ENCODE measurements at places on chromosomes 5 and 9. TPM values are rescaled to one million over a fixed set of nuclear protein-coding genes. Genes with fewer than 3 reads are reported as not detected.

- DNase-seq = no peak
Measured at GRCh38 chr9:124468061-124468740, 17.9 kb downstream of the ADGRD2 start.

DNA sequence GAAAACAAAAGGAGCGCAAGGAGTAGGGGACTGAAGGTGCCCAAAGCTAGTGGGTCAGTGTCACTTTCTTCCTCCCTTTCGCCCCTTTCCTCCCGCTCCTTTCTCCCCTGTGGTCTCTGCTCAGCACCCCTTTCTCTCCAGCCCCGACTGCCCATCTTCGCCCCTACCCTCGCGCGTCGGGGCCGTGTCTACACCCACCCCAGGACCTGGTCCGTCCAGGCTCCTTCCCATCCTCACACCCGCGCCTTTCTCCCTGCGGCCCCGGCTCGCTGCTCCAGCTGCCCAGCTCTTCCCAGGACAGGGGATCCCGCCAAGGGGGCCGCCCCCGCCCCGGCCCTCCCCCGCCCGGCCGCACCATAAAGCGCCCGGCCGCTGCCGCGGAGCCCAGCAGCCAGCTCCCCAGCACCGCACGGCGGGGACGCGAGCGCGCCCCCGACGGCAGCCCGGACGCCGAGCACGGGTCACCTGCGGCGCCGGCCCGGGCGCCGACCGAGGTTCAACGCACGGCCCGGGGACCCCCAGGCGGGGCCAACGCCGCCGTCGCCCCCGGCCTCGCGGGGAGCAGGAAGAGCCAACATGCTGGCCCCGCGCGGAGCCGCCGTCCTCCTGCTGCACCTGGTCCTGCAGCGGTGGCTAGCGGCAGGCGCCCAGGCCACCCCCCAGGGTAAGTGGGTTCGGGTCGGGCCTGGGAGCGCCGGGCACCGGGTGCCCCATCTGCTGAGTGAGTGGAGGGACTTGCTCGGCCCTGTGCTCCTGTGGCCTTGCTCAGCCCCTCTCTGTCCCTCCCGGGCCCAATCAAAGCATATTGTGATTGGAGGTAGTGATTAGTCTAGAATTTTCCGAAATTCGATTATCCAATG, at the start of gene THBS4:
THBS4 (plus strand) TSS at position 387 of the 860 bp plus-strand sequence; CDS start at position 577, 190 bp downstream.
- DNase-seq = no peak

- no peak for DNase-seq
Measured at GRCh38 chr9:2466703-2467102, 154.9 kb upstream of the VLDLR start.

DNA sequence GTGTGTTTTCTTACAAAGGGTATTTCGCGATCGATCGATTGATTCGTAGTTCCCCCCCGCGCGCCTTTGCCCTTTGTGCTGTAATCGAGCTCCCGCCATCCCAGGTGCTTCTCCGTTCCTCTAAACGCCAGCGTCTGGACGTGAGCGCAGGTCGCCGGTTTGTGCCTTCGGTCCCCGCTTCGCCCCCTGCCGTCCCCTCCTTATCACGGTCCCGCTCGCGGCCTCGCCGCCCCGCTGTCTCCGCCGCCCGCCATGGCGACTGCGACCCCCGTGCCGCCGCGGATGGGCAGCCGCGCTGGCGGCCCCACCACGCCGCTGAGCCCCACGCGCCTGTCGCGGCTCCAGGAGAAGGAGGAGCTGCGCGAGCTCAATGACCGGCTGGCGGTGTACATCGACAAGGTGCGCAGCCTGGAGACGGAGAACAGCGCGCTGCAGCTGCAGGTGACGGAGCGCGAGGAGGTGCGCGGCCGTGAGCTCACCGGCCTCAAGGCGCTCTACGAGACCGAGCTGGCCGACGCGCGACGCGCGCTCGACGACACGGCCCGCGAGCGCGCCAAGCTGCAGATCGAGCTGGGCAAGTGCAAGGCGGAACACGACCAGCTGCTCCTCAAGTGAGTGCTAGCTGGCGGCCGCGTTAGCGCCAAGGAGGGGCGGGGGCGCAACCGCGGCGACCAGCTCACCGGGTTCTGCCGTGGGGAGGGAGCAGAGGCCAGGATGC, 480 bp downstream of the LMNB1 start:
- peak; percentile 71 for DNase-seq

DNA sequence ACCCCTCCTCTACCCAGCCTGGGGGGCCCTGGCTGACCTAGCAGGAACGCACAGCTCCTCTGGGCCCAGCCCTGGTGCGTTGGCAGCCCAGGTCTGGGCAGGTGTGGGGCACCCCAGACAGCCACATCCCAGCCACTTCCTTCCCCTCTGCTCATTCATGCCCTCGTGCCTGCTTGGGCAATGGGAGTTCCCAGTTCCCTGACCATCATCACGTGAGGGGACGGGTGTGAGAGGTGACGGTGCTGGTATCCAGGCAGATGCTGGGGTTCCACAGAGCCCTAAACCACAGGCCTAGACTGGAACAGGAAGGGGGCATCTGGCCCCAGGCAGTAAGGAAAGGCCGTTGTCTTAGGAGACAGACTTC, 8.4 kb downstream of the RALGDS start:
- DNase-seq = peak; percentile 87

DNA sequence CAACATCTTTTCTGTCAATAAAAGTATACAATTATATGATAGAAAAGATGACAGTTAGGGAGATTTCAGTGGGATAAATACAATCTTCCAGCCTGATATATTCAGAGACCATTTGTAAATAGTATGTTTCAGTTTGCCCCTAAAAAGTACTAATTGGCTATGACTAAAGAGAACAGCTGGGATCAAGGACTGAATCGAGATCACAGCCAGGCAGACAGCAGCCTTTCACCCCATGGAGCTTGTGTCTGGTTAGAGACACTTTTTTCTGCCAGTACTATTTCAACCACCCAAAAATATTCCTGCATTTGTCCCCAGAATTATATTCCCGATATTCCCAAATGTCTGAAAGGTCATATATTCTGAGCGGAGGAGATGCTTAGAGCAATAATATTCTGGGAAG, 577.3 kb upstream of the TLE4 start:
- DNase-seq = no peak

DNA sequence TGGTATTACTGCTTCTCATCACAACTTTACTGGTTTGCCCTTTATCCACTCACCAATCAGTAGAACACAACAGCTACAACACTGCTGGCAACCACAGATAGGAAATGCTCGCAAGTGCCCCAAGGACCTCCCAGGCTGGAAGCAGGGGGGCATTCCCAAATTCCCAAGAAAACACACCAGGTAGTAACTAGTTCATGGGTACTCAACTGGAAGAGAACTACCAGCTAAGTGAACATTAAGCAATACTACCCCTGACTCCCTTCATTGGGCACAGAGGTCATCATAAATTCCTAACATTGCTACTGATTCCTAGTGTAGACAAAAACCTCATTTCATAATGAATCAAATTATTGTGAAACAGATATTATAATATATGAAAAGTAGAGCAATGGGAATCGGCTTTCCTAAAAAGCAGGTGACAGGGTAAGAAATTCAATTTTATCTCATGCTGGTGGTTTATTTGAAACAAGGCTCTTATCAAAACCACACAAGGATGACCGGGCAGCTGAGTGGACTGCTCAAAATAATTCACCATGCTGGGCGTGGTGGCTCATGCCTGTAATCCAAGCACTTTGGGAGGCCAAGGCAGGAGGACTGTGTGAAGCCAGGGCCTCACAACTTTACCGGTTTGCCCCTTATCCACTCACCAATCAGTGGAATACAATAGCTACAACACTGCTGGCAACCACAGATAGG, 81.6 kb downstream of the TLE1 start:
- no peak for DNase-seq

DNA sequence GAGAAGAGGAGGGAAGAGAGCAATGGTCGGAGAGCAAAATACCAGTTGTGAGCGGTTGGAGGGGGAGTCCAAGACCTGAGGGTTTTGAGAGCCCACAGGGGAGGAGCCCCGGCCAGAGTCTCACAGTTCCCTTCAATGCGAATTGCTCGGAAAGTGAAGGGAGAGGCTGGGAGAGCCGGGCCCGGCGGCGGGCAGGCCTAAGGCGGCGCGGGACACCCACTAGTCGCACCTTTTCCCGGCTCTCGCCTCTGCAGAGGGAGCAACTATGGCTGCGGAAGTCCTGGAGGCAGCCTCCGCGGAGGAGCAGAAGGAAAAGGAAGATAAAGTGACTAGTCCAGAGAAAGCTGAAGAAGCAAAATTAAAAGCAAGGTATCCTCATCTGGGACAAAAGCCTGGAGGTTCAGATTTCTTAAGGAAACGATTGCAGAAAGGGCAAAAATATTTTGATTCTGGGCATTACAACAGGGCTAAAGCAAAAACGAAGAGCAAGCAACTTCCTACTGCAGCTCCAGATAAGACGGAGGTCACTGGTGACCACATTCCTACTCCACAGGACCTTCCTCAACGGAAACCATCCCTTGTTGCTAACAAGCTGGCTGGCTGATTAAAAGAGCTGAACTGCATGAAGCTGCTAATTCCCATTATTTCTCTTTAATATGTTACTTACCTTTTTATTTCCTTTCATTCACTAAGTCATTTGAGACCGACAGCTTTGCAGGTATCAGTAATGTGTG, 6.5 kb upstream of the BTNL3 start:
- no peak for DNase-seq

DNA sequence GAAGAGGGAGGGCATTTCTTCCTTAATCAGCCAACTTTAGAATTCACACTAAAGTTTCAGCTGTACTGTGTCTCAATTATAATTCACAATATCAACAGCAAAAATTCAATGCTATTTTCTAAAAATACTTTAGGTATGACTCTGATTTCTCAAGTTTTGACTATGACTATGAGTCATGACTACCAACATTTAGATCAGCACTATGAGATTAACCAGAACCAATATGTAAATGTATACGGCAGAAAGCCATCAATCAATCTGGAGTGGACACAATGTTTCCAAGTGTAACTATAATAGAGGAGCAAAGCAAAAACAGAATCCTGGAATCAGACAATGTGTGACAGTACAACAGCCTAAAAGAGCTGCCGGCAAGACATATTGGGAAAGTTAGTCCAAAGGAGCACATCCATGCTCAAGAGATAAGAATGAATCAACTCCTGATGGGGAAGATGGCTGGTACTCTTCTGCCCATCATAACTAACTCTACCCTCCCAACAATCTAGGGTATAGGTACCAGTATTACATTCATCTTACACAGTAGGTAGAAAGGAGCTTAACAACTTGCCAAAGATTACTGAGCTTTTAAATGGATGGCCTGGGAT, 294.4 kb downstream of the SEMA5A start:
- DNase-seq = no peak

DNA sequence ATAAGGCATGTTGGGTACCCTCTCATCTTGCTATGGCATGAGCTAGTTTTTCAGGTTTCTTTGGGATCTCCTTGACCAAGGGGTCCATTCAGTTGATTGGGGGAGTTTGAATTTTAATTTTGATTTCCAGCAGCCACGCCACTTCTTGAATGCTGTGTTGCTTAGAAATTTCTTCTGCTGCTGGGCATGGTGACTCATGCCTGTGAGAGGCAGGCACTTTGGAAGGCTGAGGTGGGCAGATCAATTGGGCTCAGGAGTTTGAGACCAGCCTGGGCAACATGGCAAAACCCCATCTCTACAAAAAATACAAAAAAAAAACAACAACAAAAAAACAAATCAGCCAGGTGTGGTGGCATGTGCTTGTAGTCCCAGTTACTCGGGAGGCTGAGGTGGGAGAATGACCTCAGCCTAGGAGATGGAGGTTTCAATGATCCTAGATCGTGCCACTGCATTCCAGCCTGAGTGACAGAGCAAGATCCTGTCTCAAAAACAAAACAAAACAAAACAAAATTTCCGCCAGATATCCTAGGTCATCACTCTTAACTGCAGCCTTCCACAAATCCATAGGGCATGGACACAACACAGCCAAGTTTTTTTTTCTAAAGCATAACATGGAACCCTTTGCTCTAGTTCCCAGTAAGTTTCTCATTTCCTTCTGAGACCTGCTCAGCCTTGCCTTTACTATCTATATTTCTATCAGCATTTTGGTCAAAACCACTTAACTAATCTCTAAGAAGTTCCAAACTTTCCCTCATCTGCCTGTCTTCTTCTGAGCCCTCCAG, 17.7 kb downstream of the TMC1 start:
- DNase-seq = no peak

- DNase-seq = no peak
Measured at GRCh38 chr5:157598350-157598936, 22.9 kb upstream of the ADAM19 start.

DNA sequence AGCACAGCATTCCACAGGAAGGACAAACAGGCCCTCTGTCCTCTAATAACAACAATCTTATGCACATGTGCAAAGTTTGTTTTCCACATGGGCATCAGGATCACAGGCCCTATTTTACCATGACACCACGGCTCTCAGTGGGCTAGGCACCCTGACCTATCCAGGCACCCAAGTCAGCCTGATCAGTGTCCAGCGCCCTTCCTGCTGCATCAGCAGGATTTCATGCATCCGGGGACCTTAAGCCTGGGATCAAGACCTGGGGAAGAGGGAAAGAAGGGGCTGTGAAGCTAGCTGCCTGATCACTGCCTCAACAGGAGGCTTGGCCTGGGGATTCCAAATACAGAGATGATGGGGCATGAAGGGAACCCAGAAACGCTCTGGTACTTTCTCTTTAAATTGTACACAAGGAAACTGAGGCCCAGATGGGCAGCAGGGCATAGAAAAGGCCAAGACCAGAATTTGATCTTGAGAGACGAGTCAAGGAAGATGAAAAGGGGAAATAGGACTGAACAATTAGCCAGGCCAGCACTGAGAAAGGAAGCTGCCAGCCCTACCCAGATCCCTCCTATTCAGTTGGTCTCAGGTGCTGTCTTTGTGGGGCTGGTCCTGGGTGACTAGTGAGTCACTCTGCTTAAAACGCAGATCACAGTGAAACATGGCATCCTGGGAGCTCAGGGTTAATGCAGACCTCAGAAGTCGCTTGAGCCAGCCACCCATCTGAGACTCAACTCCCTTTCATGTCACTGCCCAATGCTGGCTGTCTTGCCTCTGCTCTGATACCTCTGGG, 57.9 kb downstream of the SHB start:
- no peak for DNase-seq

- peak; percentile 66 for DNase-seq
Measured at GRCh38 chr5:17218353-17219005, 1.0 kb downstream of the BASP1 start.

DNA sequence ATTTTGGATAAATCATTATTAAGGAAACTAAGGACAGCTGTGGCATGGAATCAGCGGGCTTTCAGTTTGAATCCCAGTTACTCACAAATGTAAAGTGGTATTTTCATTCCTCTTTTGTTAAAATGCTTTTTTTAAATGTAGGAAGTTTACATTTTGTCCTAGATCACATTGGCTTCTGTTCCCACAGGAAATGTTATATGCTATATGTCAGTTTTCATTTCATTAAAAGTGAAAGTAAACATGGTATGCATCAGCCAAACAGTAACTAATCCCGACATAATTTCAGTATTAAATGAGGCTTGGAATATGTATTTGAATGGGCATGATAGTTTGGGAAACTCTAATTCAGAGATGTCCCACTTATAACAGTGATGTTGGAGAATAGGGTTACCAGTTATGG, 18.6 kb upstream of the SMIM15 start:
- DNase-seq = no peak

GRCh38 chr9:113356686-113357292, 7.4 kb downstream of the BSPRY start:
- no peak for DNase-seq

GRCh38 chr9:92173318-92173717, 58.1 kb upstream of the SPTLC1 start:
- no peak for DNase-seq

FBN2 gene
- 23.8 TPM for total RNA-seq

SH3RF2 gene
- total RNA-seq = 267 TPM

SUSD1 gene
- total RNA-seq = 8.1 TPM

COL5A1 gene
- total RNA-seq = 18.7 TPM

DDX4 gene
- total RNA-seq = not detected

TMEM252 gene
- not detected for total RNA-seq

PNPLA7 gene
- 9.8 TPM for total RNA-seq

CD14 gene
- total RNA-seq = 46.1 TPM

ST8SIA4 gene
- 3.4 TPM for total RNA-seq

DMRT3 gene
- total RNA-seq = not detected
